ENCODE measurements at places on chromosomes 1 and 21. TPM values are rescaled to one million over a fixed set of nuclear protein-coding genes. Genes with fewer than 3 reads are reported as not detected.
A peak's percentile ranks its signal among the peaks of the same experiment; 100 is the strongest.

DNA sequence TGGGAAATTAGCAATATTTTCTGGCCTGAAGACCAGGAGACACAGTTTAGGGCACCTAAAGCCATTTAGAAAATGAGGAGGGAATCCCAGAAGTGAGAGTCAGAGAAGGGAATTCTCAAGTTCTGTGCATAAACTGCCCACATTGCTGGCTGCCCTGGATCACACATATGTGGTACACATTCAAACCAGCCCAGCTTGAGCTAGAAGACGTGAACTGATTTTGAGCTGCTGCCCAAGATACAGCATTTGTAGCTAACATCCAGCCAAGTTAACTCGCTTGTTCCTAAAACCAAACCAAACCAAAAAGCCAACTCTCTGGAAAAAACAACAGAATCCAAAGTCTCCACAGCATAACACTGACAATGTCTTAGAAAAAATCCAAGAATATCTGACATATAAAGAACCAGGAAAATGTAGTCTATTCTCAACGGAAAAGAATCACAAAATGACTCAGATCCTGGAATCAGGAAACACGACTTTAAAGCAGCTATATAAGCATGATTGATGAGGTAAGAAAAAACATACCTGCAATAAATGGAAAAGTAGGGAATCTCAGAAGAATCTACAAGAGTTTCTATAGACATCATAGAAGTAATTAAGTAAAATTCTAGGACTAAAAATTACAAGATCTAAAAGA lies 18.2 kb upstream of the QSOX1 start:
- no peaks in the 10 kb centered on the region for H3K36me3 ChIP-seq
- H3K4me1 ChIP-seq: peaks cover 6% of the 10 kb centered on the region
- no peak overlapping the region for H3K4me3 ChIP-seq
- DNase-seq: no peak
- no peak overlapping the region for H3K27ac ChIP-seq
- H3K27me3 ChIP-seq: peaks cover 43% of the 10 kb centered on the region

DNA sequence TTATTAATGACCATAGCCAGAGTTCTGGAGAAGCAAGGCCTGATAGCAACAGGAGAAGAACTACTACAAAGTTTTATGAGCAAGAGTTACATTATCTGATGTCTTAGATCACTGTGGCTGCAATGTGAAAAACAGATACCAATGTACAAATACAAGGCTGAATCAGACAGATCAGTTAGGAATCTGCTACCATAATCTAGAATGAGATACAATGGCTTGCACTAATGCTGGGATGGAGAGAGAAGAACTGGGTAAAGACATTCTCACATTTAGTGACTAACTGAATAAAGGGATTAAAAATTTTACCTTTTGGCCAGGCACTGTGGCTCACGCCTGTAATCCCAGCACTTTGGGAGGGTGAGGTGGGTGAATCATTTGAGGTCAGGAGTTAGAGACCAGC lies 41.3 kb downstream of the ARID4B start:
- H3K4me3 ChIP-seq: peak overlapping the region; percentile 1
- H3K4me1 ChIP-seq: peaks cover 34% of the 10 kb centered on the region
- peak overlapping the region; percentile 3 for H3K27ac ChIP-seq
- no peaks in the 10 kb centered on the region for H3K36me3 ChIP-seq
- no peak for DNase-seq
- no peaks in the 10 kb centered on the region for H3K27me3 ChIP-seq

DNA sequence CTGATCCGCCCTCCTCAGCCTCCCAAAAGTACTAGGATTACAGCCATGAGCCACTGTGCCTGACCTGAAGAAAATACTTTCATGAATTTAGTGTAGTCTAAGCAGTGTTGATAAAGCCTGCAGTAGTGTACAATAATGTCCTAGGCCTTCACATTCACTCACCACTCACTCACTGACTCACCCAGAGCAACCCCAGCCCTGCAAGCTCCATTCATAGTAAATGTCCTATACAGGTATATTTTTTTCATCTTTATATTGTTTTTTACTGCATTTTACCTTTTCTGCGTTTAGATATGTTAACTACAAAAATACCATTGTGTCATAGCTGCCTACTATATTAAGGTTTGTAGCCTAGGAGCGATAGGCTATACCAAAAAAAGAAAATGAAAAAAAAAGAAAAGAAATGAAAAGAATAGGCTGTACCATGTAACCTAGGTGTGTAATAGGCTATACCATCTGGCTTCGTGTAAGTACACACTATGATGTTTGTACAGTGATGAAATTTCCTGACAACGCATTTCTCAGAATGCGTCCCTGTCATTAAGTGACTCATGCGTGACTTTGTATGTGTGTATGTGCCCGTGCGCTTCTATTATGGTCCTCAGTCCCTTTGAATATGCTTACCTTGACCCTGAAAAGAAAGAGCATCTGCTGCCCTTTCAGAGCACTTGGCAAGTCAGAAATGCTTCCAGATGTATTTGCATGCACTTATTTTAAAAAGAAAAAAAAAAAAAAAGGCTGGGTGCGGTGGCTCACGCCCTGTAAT lies 9.2 kb upstream of the SLAMF8 start:
- peaks cover 6% of the 10 kb centered on the region for H3K36me3 ChIP-seq
- DNase-seq: no peak
- H3K27me3 ChIP-seq: peaks cover 8% of the 10 kb centered on the region
- no peak overlapping the region for H3K4me3 ChIP-seq
- H3K27ac ChIP-seq: no peak overlapping the region

DNA sequence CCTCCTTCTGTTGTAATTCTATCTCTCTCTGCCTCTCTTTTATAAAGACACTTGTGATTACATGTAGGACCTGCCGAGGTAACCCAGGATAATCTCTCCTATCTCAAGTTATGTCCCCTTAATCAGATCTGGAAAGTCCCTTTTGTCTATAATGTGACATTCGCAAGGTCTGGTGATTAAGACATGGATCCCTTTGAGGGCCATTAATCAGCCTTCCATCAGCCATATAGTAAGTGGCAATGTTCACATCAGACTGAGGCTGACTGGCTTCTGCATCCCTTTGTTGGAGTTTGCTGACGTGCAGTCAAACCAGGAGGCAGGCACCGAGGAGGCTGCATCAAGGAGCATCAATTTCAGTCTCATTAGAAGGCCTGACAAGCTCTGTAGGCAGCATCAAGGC lies 209.6 kb downstream of the BACH1 start:
- H3K4me3 ChIP-seq: no peak overlapping the region
- H3K36me3 ChIP-seq: peaks cover 8% of the 10 kb centered on the region
- H3K27me3 ChIP-seq: no peaks in the 10 kb centered on the region
- no peak overlapping the region for H3K27ac ChIP-seq
- DNase-seq: no peak

- H3K27ac ChIP-seq: peak overlapping the region; percentile 86
- H3K27me3 ChIP-seq: no peaks in the 10 kb centered on the region
- H3K4me3 ChIP-seq: no peak overlapping the region
- peaks cover 47% of the 10 kb centered on the region for H3K4me1 ChIP-seq
- peaks cover 4% of the 10 kb centered on the region for H3K36me3 ChIP-seq
- DNase-seq: no peak
Measured at GRCh38 chr21:15748586-15748985, 18.8 kb downstream of the USP25 start.

DNA sequence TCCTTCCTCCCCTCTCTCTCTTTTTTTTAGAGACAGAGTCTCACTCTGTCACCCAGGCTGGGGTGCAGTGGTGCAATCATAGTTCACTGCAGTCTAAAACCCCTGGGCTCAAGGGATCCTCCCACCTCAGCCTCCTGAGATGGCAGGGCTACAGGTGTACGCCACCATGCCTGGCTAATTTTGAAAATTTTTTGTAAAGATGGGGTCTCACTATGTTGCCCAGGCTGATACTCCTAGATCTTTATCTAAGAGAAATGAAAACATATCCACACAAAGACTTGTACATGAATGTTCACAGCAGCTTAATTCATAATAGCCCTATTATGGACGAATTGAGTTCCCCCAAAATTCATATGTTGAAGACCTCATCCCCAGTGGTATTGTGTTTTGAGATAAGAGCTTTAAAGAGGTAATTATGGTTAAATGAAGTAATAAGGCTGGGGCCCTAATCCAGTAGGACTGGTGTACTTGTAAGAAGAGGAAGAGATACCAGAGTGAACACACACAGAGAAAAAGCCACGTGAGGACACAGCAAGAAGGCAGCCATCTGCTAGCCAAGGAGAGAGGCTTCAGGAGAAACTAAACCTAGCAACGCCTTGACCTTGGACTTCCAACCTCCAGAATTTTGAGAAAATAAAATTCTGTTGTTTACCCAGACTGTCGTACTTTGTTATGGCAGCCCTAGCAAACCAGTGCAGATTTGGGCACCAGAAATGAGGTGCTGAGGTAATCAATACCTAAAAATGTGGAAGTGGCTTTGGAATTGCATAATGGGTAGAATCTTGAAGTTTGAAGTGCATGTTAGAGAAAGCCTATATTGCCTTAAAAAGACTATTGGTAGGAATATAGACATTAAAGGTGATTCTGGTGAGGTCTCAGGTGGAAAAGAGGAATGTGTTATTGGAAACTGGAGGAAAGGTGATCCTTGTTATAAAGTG lies 13.2 kb downstream of the IFNLR1 start:
- no peaks in the 10 kb centered on the region for H3K4me1 ChIP-seq
- no peak overlapping the region for H3K27ac ChIP-seq
- H3K27me3 ChIP-seq: peaks cover 23% of the 10 kb centered on the region
- no peak for DNase-seq

DNA sequence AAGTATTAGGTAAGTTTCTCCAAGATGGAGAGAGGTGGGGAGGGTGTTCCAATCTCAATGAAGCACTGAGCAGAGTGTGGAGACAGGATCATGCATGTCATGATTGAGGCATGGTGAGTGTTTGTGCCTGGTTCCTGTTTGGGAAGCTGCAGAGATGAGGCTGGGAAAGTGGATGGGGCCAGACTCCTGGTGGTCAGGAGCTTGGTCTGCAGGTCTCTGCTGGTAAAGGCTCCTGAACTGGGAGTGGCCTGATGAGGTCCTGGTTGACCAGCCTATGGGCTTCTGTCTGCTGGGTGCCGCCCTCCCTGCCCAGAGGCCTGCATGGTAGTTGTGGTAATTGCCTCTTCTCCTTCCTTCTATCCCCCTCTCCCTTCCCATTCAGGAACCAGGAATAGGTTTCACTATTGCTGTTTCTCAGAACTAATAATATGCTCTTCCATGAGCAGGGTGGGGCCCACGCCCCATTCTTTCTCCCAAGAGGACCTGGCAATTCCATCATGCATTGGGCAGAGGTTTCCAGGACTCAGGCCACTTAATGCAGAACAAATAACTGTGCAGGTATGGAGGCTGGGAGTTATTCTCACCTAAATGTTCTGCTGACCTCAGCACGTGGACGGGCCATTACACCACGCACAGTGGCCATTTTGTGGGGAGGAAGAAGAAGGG lies 24.5 kb downstream of the PROK1 start:
- DNase-seq: no peak
- H3K4me1 ChIP-seq: no peaks in the 10 kb centered on the region
- no peak overlapping the region for H3K27ac ChIP-seq

Gene CYP4A22
- total RNA-seq: not detected

Gene IL22RA1
- total RNA-seq: not detected

Gene NOS1AP
- total RNA-seq: not detected

Gene SLC25A34
- total RNA-seq: 0.88 TPM

Gene TMEM52
- total RNA-seq: 0.43 TPM
